ENCODE measurements at places on chromosomes 7 and 10. TPM values are rescaled to one million over a fixed set of nuclear protein-coding genes. Genes with fewer than 3 reads are reported as not detected.

MSMB gene
- not detected for total RNA-seq

CALML5 gene
- not detected for total RNA-seq

OR2A5 gene
- total RNA-seq = not detected

AS3MT gene
- 11.2 TPM for total RNA-seq

AZGP1 gene
- total RNA-seq = not detected

OR2F1 gene
- total RNA-seq = not detected

BRAF gene
- 48.6 TPM for total RNA-seq

SSBP1 gene
- total RNA-seq = 78.6 TPM

GCK gene
- not detected for total RNA-seq

PPP1R9A gene
- 14.9 TPM for total RNA-seq

ESYT2 gene
- 45.9 TPM for total RNA-seq

- DNase-seq = no peak
These were observed 123.6 kb downstream of the OAT start for GRCh38 chr10:124294811-124295770.

DNA sequence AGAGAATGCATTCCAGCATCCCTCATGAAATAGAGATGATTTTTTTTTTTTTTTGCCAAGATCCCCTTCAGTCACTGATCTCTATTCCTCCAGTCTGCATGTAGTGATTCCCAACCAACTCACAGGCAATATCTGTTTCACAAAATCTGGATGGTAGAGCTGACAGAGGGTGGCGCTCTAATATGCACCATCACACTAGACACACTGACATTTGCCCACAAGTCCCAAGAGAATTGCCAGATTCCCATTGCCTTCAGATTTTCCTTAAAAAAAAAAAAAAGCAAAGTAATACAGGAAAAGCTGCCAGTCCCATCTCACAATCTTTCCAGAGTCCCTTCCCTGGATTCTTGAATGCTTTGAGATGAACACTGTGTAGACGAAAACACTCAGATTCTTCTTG, 301.0 kb downstream of the SORCS1 start:
- DNase-seq = no peak

- DNase-seq = no peak
These were observed 73.6 kb upstream of the PDZD8 start for GRCh38 chr10:117448802-117449201.

DNA sequence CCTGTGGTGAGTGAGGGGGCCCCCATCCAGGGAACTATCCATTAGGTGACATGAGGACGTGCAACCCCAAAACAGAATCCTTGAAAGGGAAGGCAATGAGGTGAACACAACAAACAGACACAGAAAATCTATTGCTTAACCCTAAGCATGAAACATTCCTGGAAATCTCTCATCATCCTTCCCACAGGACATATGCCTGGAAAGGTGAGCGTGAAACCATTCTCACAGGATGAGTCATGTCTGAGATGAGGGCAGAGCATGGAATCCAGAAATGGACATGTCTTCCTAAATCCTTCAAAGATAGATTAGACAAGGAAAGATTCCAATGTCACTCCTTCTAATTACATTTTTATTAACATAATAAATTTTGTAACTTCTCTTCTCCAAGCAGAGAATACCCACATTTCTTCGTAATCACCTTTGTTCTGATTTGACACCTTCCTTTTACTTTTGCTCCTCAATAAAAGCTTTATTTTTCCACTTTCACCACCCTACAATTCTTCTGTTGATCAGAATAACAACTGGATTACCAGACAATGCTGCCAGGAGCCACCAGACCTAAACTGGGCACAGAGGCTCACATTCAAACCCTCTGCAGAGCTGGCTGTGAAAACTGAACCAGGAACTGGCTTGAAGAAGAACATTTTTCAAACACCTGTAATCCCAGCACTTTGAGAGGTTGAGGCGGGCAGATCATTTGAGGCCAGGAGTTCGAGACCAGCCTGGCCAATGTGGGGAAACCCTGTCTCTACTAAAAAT, 67.2 kb downstream of the COBL start:
- DNase-seq = no peak

DNA sequence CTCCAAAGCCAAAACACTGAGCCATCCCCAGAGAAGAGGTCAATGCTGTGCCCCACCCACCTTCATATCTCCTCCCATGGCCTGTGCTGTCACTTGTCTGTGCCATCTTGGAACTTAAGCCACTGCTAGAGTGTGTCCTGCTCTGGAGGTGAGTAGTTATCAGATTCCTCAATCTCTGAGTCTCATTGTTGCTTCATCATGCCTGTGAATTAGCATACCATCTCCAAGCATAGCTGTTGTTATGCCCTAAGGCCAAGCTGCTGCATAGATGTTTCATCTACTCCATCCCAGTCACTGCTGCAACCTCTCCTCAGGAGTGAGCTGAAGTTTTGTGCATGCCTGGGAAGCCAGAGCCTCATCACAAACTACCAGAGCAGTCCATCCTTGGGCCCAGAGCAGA, 349.0 kb downstream of the ZWINT start:
- DNase-seq = no peak

- no peak for DNase-seq
These were observed 249.9 kb downstream of the IPMK start for GRCh38 chr10:58017719-58018367.

DNA sequence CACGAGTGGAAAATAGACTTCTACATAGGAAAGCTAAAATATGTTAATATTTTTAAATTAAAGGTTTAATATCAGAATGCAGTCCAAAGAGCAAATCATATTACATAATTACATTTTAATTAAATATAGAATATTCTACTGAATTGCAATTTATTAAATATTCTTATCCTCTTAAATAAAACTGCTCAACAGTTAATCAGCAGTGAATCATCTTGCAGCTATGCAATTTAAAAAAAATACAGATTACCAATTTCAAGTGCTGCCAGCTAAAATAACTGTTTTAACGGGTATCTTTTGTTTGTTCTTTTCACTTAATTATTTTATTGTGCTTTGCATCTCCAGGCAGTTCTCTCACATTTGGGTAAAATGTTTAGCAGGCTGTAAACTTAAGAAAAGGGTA, 82.2 kb downstream of the ZNRF2 start:
- no peak for DNase-seq

DNA sequence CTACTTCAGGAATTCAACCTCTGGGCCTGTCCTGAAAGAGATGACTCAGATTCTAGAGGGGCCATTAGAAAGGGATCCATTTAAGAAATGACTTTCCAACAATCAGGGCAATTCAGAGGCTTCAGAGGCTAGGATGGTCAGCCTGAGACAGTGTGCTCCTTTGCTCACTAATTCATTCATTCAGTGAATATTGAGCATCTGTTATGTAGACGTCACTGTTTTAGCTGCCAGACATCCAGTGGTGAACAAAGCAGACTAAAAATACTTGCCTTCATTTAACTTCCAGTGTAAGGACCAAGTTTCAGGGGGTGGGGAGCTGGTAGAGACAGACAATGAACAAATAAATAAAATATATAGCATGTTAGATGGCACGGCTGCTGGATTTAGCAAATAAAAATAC, 1.6 kb downstream of the KIAA1217 start:
- DNase-seq = no peak

- DNase-seq = no peak
These were observed 6.4 kb upstream of the MKRN1 start for GRCh38 chr7:140485500-140486265.

- no peak for DNase-seq
These were observed 7.7 kb upstream of the CPA1 start for GRCh38 chr7:130372402-130373165.

DNA sequence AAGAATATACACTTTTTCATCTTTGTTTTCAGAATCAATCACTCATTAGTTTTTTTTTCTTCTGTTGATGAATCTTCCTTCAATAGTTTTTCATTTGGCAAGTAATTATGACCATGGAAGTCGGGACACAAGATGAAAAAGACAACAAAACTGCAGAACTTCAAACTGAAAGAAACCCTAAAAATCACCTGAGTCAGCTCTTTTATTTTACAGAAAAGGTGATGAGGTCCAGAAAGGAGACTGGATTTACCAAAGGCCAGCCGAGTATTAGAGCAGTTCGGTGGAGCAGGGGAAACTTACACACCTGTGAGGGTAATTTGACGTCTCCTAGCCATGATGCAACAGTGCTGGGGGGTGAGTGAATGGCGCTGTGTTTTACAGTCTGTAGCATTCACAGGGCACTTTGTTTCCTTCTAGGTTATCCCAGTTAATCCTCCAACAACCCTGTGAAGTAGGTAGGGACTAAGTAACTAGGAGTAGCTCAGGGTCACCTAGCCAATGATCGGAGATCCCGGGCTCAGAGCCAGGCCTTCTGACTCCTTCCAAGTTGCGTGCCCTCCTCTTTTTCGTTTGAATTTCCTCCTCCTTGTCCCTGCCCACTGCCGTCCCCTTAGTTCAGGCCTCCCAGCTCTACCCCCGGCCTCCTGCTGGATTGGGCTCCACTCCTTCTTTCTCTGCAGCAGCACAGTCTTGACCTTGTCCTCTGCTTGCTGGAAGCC, 14.0 kb downstream of the RBM20 start:
- no peak for DNase-seq

DNA sequence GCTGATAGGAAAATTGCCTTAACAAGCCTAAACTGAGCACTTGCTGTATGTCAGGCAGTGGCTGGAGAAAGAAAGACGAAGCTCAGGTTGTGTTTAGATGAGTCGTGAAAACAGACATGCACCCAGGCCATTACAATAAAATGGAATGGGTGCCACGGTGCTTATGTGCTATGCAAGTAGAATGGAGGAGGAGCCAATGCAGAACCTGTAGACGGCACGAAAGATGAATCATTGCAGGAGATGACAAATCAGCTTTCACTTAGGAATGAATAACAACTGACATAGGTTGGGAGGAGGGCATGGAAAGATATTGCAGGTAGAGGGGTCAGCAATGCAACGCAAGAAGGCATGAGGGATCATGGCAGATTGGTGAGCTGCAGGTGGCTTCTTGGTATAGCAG, 61.2 kb upstream of the ARHGAP21 start:
- DNase-seq = no peak

GRCh38 chr10:93554316-93554663, 12.2 kb upstream of the FFAR4 start:
- no peak for DNase-seq

- DNase-seq = no peak
These were observed 3.0 kb upstream of the NRP1 start for GRCh38 chr10:33337326-33337957.

GRCh38 chr10:11795101-11795920, 27.8 kb upstream of the PROSER2 start:
- no peak for DNase-seq

GRCh38 chr7:42876182-42877068, 35.4 kb downstream of the C7orf25 start:
- no peak for DNase-seq

DNA sequence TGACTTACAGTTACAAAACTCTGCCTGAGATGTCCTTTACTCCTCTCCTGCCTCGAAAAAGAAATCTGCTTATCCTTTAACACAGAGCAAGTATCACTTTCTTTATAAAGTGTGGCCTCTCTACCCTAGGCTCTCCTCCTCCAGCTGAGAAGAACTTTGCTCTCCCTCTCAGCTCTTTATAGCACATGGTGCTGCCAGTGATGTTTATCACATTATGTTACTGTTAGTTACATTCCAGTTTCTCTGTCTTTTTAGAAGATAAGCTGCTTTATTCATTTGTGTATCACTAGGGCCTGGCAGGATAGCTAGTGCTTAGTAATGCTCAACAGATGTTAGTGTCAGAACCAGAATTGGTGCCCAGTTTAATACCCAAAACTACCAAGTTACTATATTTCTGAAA, 41.1 kb upstream of the TMEM229A start:
- no peak for DNase-seq

- DNase-seq = no peak
These were observed 920.9 kb downstream of the LRMDA start for GRCh38 chr10:76352300-76352699.

DNA sequence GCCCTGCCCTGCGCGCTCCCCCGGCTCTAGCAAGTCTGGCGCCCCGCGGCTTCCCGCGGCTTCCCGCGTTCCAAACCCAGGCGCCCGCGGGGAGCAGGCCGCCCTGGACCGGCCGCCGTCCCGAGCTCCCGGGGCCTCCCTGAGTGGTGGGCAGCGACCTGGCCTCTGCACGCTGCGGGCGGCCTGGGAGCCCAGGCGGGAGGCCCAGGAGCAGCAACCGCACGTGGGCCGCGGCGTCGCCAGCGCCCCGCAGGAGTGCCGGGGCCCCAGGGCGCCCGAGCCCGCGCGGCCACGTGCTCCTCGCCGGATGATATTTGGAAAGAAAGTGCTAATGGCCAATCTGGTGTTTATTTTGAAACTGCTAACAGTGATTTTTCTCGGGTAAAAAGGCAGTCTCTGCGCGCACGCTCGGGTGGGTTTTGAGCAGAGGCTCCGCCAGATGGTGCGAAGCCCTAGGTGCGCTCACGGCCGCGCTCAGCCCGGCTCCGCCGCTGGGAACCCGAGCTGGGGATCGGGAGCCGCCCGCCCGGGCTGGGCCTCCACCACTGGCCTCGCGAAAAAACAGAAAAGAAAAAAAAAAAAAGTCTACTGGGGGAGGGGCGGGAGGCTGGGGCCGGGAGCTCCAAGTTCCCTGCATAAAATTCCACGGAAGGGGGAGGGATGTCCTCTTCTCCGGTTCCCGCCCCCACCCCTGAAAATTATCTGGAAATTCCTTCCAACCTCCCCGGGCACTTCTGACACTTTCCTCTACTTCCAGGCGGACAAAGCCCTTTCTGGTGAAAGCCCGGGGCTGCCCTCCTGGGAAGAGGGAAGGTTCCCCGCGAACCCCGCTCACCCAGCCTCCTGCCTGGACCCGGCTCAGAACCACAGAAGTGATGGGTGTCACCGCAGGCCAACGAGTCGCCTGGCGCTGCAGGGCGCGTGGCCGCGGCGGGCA, 4.3 kb downstream of the EBF3 start:
- DNase-seq = peak; percentile 51

DNA sequence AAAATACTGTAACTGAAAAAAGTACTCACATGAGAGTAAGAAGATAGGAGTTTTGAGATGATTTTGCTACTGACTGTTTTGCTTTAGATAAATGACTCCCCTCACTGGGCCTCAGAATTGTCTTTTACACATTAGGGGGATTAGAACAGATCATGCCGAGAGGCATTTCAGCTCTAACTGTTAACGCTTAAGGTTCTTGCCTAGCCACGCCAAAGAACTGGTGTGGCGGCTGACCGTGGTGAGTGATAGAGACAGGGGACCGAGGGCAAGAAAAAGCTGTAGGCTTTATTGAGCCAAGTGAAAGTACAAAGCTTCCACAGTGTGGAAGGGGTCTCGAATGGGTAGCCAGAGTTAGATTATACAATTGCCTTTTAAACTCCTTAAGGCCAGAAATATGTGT, 368.5 kb upstream of the MYO3A start:
- no peak for DNase-seq

- no peak for DNase-seq
These were observed 24.2 kb downstream of the ARL5B start for GRCh38 chr10:18683427-18683826.

DNA sequence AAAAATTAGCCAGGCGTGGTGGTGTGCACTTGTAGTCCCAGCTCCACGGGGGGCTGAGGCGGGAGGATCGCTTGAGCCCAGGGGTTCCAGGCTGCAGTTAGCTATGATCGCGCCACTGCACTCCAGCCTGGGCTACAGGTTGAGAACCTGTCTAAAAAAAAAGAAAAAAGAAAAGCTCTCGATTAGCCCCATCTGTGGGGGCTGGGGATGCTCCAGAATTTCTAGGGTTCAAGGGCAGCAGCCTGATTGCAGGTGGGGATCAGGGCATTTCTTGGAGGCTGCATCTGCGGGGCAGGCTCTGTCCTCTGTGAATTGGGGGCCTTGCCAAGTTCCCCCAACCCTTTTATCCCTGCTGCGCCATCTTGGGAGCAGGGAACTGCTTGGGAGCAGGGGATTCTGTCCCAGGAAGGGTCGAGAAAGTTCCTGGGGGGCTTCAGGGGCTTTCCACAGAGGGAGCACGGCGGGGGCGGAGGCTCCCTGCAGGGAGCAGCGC, 651 bp upstream of the ARPC1A start:
- DNase-seq = peak; percentile 79

GRCh38 chr10:109894516-109894915, 28.8 kb downstream of the XPNPEP1 start:
- DNase-seq = no peak
